ENCODE measurements at places on chromosomes 11 and 22.

DNA sequence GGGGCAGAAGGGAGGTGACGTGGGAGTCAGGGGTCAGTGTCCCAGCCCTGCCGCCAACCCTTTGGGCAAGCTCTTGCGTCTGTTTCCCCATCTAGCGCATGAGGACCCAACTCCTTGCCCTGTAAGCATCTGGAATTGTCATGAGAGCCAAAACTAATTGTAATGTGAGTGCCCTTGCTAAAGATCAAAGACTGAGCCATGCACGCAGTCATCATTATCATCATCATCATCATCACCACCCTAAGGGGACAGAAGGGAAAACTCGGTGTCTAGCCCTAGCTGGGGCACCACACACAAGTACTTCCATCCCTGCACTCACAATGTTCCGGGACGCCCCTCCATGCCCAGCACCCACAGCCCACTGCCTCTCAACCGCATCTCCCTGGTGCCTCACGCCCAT lies 2.5 kb downstream of the LIF start:
- DNase-seq: no peak

DNA sequence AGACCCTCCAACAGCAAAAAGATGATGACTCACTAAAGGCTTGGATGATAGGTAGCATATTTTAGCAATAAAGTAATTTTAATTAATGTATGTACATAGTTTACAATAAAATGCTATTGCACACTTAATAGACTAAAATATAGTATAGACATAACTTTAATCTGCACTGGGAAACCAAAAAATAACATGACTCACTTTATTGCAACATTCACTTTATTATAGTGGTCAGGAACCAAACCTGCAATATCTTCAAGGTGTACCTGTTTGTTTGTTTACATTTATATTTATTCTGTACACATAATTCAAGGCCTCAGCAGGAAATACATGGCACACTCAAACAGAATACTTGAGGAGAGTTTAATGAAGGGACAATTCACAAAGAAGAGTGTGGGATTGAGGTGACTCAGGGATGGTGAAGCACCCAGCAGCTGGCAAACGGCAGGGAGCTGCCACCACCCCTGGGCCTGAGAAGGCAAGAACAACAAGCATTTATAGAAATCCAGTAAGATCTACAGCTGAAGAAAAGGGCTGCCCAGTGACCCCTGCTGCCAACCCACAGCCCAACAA lies 51.5 kb upstream of the POU2AF2 start:
- DNase-seq: no peak

GRCh38 chr11:133947321-133947756 lies 9.4 kb downstream of the IGSF9B start:
- DNase-seq: no peak

GRCh38 chr11:62547691-62548281 lies 1.2 kb upstream of the AHNAK start:
- DNase-seq: no peak

DNA sequence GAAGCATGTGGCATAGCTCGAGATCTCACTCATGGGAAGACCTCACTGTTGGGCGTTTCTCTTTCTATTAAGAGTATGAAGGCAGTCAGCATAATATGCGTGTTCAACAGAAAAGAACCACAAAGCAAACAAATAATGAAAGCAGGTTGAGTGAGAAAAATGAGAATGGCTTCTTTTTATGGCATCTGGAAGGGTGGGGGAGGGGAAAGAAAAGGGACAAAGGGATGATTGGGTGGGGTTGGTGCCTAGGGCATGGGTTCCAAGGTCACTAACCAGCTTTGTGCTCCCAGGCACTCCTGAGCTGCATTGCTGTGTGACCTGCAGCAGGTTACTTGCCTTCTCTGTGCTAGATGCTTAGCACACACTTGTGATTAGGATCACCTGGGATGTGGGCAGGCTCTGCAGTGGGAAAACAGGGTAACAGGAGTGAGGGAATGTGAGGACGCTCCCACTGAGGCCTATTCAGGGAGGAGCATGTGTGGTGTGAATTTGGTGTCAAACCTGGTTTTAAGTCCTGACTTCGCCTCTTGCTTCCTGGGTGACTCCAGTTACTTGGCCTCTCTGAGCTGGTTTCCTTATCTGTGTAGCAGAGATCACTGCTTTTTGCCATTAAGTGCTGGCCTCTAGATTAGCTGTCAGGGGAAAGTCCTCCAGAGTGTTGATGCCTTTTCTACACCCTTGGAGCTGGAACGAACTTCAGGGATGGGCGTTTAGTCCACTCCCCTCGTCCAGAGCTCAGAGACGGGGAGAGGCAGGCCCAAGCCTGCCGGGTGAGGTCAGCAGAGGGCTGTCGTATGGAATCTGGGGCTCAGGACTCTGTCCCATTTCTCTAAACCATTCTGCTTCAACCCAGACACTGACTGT lies 74.8 kb downstream of the KIAA1671 start:
- no peak for DNase-seq

DNA sequence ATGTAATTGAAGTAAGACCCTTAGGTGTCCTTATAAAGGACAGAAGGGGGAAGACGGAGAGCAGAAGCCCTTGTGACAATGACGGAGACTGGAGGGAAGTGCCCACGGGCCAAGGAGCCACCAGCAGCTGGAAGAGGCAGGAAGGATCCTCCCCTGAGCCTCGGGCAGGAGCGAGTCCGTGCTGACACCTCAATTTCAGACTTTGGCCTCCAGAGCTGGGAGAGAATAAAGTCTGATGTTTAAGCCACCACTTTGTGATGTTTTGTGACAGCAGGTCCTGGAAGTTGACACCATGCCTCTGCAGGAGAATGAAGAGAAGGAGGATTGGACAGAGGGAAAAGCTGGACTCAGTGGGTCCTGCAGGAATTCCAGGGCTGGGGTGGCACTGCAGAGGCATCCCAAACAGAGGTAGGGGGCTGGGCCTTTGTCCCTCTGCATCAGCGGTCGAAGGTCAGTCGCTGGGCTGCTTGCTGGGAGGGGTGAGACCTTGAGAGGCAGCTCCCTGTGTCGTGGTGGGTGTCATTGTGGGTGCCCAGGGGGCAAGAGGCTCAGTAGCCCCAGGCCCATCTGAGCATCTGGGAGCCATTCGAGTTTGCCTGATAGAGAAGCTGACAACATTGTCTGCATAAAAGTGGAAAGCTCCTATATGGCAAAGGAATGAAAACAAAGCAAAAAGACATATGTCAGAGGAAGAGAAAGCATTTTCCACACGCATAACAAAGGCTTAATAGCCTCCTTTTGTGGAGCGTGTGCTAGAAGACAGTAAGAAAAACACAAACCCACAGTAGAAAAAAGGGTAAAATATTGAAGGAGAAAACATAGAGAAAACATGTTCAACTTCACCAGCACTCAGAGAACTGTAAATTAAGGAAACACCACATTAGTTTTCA lies 68.8 kb downstream of the RTL6 start:
- no peak for DNase-seq

- no peak for DNase-seq
Measured at GRCh38 chr11:128424851-128425285, 162.5 kb downstream of the ETS1 start.

GRCh38 chr11:47426062-47426956 lies at the start of gene PSMC3:
PSMC3 (minus strand) TSS chr11:47426439; CDS start chr11:47426279, 160 bp downstream.
- peak; percentile 89 for DNase-seq

DNA sequence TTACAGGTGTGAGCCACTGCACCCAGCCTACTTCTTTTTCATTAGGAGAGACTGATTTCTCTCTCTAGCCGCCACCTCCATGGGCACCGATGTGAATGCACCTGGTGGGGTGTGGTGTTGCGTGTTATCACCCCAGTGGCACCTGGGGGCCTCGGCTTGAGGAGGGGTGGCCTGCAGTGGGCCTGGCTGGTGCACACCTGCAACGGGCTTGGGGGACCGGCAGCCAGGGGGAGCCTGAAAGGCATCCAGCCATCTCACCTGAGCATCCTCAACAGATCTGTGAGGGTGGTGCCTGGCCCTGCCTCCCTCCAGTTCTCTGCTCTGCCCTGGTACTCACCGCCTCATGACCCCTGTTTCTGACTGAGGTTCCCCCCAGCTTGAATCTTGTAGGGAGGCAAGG lies 108.9 kb downstream of the ARHGAP8 start:
- no peak for DNase-seq

- no peak for DNase-seq
Measured at GRCh38 chr11:92141159-92141558, 83.5 kb upstream of the FAT3 start.

- no peak for DNase-seq
Measured at GRCh38 chr22:38230108-38230825, 28.5 kb downstream of the MAFF start.

DNA sequence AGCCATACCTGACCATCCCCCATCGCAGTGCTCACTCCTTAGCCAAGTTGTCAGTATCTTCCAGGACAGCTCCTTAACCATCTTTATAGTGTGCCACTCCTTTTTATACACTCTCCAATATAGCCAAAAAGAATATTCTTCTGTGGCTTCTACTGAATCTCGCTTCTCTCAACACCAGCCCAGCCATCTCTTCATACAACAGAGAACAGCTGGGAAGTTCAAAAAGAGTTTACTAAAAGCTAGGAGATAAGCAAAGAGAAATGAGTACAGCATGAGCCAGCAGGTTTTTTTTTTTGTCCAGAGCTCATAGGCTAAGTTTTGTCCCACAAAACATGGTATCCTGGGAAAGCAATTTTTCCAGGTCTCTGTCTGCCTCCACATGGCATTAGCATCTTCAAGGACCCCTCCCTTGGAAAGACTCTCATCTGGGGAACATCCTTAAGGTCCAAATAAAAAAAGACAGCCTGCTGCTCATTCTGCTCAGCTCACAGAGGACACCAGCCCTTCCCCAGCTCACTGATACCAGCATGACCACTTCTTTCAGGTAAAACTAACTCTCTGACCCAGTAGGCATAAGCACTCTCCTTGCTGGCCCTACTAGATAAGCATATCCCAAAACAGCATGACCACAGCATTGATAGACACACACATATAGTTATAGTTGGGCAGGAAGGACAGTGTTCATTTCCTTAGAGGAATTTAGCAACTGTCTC lies 48.8 kb upstream of the YWHAH start:
- DNase-seq: no peak

GRCh38 chr11:134032501-134033091 lies 36.3 kb upstream of the JAM3 start:
- DNase-seq: no peak

- DNase-seq: no peak
Measured at GRCh38 chr11:42816471-42816870, 495.3 kb upstream of the API5 start.

DNA sequence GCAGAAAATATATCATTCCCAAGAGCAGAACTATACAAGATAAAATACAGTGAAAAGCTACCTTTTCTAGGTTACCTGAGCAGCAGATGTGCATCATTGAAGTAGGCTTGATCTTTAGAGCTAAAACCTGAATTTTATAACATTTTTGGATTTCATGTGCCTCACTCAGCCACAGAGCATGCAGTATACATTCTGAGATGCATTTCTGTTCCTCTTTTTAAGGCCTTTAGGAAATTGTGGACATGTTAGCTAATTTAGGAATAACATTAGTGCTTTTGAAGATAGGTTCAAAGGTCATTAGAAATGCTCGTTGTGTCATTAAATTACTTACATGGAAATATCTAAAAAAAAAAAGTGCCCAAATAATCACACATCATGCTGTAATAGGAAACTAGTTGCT lies 230.6 kb upstream of the PDGFD start:
- DNase-seq: no peak

- DNase-seq: peak; percentile 90
Measured at GRCh38 chr11:8911029-8911823, at the start of gene AKIP1. AKIP1 (plus strand) TSS chr11:8911189; CDS start chr11:8911450, 261 bp downstream.

DNA sequence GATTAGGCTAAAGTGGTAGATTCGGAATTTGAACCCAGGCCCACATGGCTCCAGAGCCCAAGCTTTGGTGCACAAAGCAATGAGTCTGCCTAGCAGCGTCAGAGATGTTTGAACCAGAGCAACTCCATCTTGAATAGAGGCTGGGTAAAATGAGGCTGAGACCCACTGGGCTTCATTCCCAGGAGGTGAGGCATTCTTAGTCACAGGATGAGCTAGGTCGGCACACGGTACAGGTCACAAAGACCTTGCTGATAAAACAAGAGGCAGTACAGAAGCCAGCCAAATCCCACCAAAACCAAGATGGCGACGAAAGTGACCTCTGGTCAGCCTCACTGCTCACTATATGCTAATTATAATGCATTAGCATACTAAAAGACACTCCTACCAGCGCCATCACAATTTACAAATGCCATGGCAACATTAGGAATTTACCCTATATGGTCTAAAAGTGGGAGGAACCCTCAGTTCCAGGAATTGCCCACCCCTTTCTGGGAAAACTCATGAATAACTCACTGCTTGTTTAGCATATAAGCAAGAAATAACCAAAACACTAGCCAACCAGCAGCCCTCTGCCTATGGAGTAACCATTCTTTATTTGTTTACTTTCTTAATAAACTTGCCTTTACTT lies 40.3 kb upstream of the DAGLA start:
- DNase-seq: no peak

DNA sequence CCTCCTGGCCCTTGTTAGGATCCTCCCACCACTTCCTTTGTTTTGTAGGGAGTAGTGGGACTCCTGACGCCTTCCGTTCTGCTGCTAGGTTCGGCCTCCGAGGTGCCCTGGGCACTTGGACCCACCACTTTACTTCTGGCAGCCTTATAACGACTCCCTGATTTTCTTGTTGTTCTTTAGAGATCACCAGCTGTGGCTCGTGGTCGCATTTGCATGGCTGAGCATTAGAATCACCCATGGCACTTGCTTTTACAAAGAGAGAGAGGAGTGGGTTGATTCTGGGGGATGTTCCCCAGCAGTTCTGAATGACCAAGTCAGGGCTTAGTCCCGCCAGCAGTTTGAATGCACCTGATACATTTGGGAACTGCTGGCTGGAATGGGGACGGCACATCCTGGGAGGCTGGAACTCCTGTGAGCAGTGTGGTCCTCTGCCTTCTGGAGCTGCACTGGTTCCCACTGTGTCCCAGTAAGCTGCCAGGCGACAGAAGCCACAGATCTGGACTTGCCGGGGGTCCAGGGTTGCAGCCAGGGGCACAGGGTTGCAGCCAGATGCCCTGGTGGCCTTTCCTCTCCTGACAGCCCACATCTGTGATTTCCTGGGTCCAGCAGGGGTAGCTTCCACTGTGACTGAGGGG lies 4.1 kb downstream of the TUB start:
- DNase-seq: no peak

DNA sequence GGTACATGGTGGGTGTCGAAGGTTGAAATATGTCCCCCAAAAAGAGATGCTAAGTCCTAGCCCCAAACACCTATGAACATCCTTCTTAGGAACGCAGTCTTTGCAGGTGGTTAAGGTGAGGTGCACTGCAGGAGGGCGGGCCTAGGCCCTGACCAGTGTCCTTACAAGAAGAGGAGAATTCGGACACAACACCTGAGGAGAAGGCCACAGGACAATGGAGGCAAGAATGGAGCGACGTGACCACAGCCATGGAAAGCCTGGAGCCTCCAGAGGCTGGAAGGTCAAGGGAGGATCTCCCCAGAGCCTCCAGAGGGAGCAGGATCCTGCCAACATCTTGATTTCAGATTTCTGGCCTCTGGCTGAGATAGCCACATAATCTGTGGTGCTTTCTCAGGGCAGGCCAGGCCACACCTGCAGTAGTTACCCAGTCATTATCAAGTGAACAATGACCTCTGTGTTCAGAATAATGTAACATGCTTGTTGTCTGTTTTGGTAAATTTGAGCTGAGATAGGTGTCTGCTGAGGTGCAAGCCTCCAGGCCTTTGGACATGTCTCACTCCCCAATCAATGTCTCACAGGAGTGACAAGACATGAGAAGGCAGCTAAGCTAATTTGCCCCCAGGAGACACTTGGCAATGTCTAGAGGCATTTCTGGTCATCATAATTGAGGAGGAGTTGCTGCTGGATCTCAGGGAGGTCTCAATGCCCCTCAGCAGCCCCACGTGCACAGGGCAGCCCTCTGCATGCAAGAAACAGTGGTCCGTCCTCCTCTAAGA lies 498.9 kb downstream of the BRD1 start:
- no peak for DNase-seq

GRCh38 chr22:36068776-36069344 lies 40.2 kb upstream of the RBFOX2 start:
- no peak for DNase-seq
